ENCODE measurements at places on chromosomes 3 and 15.

DNA sequence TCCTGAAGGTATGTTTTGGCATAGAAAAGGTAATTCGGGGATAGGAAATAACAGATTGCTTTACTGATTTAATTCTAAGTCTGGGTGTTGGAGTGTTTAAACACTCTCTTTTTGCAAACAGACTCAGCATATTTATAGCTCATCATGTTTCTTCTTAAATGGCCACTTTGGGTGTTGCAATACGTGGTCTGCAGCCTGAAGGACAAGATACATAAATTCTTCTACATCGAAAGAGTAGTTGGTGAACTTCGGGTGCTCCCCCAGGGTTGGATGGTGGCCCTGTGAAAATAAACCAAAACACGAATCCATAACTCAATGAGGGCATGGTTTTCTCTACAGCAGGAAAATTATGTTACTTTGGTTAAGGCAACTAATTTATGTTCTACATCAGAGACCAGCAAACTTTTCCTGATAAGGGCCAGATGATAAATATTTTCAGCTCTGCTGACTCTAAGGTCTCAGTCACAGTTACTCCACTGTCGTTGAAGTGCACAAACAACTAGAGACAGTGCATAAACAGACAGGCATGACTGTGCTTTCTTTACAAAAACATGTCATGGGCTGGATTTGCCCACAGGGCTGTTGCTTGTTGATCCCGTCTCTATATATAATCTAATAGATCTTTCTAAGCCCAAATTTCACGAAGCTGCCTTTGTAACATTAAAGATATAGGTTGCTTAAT is 35.9 kb downstream of the EOGT start:
- no peaks in the 10 kb centered on the region for H3K4me1 ChIP-seq
- H3K4me3 ChIP-seq = no peak overlapping the region
- no peak overlapping the region for H3K27ac ChIP-seq
- H3K27me3 ChIP-seq = no peaks in the 10 kb centered on the region
- H3K36me3 ChIP-seq = peaks cover 42% of the 10 kb centered on the region

GRCh38 chr15:101534376-101534970 is 45.0 kb upstream of the PCSK6 start:
- no peak for DNase-seq
- H3K4me3 ChIP-seq = no peak overlapping the region

DNA sequence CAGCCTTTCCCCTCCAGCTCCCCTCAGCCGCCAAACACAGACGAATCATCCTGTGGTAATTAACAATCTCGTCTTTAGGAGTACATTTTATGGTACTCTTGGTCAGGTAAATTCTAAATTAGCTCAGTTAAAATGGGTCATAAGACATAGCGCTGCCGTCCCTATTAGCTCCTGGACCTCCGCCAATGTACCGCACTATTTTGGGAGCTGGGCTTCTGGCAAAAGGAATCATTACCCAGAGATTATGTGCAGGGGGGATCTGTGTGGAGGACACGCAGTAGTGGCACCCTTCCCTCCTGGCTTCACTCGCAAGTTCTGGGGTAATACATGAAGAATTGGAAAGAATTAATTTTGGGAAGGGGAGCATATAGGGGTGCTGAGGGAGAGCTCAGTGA is 68.6 kb upstream of the ONECUT1 start:
- no peaks in the 10 kb centered on the region for H3K4me1 ChIP-seq
- no peaks in the 10 kb centered on the region for H3K27me3 ChIP-seq
- no peak overlapping the region for H3K4me3 ChIP-seq
- no peak overlapping the region for H3K27ac ChIP-seq
- no peaks in the 10 kb centered on the region for H3K36me3 ChIP-seq

- DNase-seq = no peak
- peaks cover 33% of the 10 kb centered on the region for H3K27me3 ChIP-seq
- no peaks in the 10 kb centered on the region for H3K36me3 ChIP-seq
- H3K4me1 ChIP-seq = peaks cover 5% of the 10 kb centered on the region
Measured at GRCh38 chr15:73684581-73685455, 635 bp downstream of the CD276 start.

GRCh38 chr3:150920236-150920635 is 15.0 kb upstream of the MINDY4B start:
- H3K27ac ChIP-seq = no peak overlapping the region
- H3K4me3 ChIP-seq = no peak overlapping the region
- no peaks in the 10 kb centered on the region for H3K27me3 ChIP-seq
- DNase-seq = no peak
- H3K36me3 ChIP-seq = no peaks in the 10 kb centered on the region

GRCh38 chr3:137642831-137643230 is 121.3 kb upstream of the SOX14 start:
- no peak for DNase-seq
- no peak overlapping the region for H3K4me3 ChIP-seq
- H3K27ac ChIP-seq = no peak overlapping the region
- no peaks in the 10 kb centered on the region for H3K27me3 ChIP-seq
- no peaks in the 10 kb centered on the region for H3K4me1 ChIP-seq
- H3K36me3 ChIP-seq = no peaks in the 10 kb centered on the region

GRCh38 chr15:23420806-23421575 is 26.1 kb downstream of the GOLGA6L2 start:
- no peak overlapping the region for H3K27ac ChIP-seq
- H3K36me3 ChIP-seq = no peaks in the 10 kb centered on the region
- DNase-seq = no peak
- peaks cover 29% of the 10 kb centered on the region for H3K27me3 ChIP-seq
- H3K4me1 ChIP-seq = peaks cover 5% of the 10 kb centered on the region

GRCh38 chr15:75033809-75034208 is 10.4 kb downstream of the PPCDC start:
- no peaks in the 10 kb centered on the region for H3K27me3 ChIP-seq
- DNase-seq = no peak
- no peak overlapping the region for H3K4me3 ChIP-seq

GRCh38 chr3:36681867-36682266 is 82.5 kb downstream of the DCLK3 start:
- no peaks in the 10 kb centered on the region for H3K27me3 ChIP-seq
- H3K4me3 ChIP-seq = no peak overlapping the region
- no peaks in the 10 kb centered on the region for H3K4me1 ChIP-seq
- DNase-seq = no peak

- no peak overlapping the region for H3K27ac ChIP-seq
- no peaks in the 10 kb centered on the region for H3K36me3 ChIP-seq
- H3K27me3 ChIP-seq = no peaks in the 10 kb centered on the region
- DNase-seq = no peak
- no peaks in the 10 kb centered on the region for H3K4me1 ChIP-seq
Measured at GRCh38 chr3:75395580-75396315, 268.4 kb upstream of the FRG2C start.

DNA sequence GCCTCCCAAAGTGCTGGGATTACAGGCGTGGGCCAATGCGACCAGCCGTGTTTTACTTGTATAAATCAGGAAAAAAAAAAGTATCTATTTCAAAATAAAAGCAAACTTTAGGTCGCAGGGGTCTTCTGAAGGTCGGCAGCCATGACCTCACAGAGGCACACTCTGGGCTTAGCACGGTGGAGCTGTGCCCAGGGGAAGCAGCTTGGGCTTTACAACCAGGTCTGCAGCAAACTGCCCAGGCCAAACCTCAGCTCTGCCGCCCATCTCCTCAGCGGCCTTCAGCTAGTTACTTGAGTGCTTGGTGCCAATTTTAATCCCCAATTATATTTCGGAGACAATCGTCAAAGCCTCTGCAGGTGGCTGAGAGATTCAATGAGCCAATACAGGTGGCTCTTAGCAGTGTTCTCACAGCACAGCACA is 30.1 kb downstream of the ZDHHC19 start:
- H3K4me1 ChIP-seq = peaks cover 73% of the 10 kb centered on the region
- no peaks in the 10 kb centered on the region for H3K36me3 ChIP-seq
- no peaks in the 10 kb centered on the region for H3K27me3 ChIP-seq
- no peak overlapping the region for H3K4me3 ChIP-seq

GRCh38 chr3:48555231-48555948 is 1.2 kb downstream of the PFKFB4 start:
- DNase-seq = peak; percentile 76
- H3K27ac ChIP-seq = peak overlapping the region; percentile 69
- H3K27me3 ChIP-seq = no peaks in the 10 kb centered on the region

DNA sequence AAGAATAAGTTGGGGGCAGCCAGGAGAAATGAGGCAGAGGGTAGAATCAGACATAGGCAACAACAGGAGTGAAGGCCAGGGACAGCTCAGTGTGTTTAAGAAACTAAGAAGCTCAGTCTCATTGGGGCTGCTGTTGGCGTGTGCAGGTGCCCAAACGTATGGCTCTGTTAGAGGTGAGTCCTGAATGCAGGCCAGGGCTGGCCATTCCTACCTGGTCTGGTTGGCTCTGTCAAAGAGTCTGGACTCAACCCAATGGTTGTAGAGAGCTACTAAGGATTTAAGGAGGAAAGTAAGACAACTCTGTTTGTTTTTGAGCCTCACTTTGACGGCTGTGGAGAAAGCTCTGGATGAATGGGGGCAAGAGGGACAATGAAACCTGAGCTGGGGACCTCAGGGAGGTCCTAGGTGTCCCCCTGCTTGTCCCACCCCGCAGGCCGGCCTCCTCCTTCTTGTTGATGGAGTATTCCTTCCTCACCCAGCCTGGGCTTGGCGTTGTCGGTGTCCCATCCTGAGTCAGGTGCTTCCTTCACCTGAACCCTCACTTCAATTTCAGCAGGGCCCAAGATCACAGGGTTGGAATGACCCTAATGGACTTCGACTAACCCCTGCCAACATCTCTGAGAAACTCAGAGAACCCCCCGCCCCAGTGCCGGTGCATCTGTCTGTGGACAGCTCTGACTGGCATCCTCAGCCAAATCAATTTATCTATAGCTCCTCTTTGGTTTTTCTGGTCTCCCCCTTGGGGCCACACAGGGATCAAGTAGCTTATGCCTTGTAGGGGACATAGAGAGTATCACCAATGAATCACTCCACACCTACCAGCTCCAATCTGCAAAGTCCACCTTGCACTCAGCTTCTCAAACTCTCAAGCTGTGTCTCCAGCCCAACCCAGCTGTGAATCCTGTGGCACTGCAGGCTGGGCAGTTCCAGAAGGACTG is 8.3 kb downstream of the ITGA11 start:
- no peaks in the 10 kb centered on the region for H3K36me3 ChIP-seq
- H3K27me3 ChIP-seq = peaks cover 4% of the 10 kb centered on the region
- H3K27ac ChIP-seq = no peak overlapping the region
- H3K4me1 ChIP-seq = no peaks in the 10 kb centered on the region
- H3K4me3 ChIP-seq = no peak overlapping the region

- no peak overlapping the region for H3K4me3 ChIP-seq
- H3K36me3 ChIP-seq = peaks cover 36% of the 10 kb centered on the region
- H3K27ac ChIP-seq = no peak overlapping the region
- H3K27me3 ChIP-seq = no peaks in the 10 kb centered on the region
- no peaks in the 10 kb centered on the region for H3K4me1 ChIP-seq
- no peak for DNase-seq
Measured at GRCh38 chr3:197686899-197687298, 49.8 kb downstream of the RUBCN start.

DNA sequence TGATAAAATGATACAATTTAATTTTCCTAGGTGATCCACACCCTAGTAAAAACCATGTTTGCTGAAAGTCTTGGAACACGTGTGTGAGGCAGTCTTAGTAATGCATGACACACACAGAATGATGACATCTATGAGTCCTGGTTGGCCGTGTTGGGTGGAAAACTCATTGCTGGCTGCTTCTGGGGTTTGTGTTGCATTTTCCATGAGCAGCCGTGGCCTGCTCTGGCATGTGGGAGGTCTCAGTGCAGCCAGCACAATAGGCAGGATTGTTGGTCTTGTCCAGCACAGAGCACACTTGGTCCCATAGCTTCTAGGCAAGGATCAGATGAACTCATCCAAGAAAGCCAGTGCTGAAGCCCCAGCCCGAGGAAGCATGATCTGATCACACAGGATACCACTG is 172.8 kb upstream of the UBE3A start:
- no peaks in the 10 kb centered on the region for H3K4me1 ChIP-seq
- H3K4me3 ChIP-seq = no peak overlapping the region
- no peak for DNase-seq
- peaks cover 9% of the 10 kb centered on the region for H3K27me3 ChIP-seq

GRCh38 chr3:193377591-193377990 is 962 bp downstream of the ATP13A5 start:
- H3K4me1 ChIP-seq = no peaks in the 10 kb centered on the region
- H3K36me3 ChIP-seq = no peaks in the 10 kb centered on the region
- H3K4me3 ChIP-seq = no peak overlapping the region
- no peak overlapping the region for H3K27ac ChIP-seq
- H3K27me3 ChIP-seq = no peaks in the 10 kb centered on the region

GRCh38 chr3:126109880-126110235 is 25.9 kb upstream of the SLC41A3 start:
- H3K36me3 ChIP-seq = no peaks in the 10 kb centered on the region
- DNase-seq = no peak
- no peaks in the 10 kb centered on the region for H3K4me1 ChIP-seq
- H3K27ac ChIP-seq = no peak overlapping the region
- peaks cover 70% of the 10 kb centered on the region for H3K27me3 ChIP-seq

- peaks cover 5% of the 10 kb centered on the region for H3K4me1 ChIP-seq
- no peak overlapping the region for H3K27ac ChIP-seq
- DNase-seq = no peak
- no peak overlapping the region for H3K4me3 ChIP-seq
- no peaks in the 10 kb centered on the region for H3K36me3 ChIP-seq
Measured at GRCh38 chr3:184380627-184381260, 890 bp downstream of the CHRD start.

DNA sequence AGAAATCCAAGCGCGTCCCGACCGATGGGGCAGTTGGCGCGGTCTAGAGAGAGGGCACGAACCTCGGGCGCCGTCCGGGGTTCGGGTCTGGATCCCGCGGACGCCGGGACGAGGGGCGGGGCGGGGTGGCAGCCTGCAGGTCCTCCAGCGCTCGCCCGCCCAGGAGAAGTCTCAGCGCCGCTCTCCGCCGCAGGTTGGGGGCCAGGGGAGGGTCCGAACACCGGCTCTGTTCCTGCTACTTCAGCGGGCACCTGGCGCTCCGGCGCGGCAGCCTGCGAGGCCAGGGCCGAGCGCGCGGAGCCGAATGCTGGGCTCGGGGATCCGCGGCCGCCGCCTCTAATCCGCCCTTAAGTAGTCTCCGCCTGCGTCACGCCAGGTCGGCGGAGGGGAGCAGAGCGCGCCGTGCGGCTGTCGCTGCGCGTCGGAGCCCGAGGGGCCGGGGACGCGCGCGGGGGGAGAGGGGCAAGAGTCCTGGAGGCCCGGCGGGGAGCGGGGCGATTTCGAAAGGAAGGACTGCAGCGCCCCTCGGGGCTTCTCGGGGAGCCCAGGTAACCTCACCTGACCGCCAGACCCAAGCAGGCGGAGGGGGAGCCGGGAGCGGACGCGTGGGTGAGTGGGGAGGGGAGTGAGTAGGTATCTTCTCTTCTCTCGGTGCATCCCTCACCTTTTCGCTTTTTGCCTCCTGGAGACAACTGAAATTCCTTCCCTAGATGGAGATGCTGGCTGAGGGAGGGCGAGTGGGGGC is at the start of gene GJD2:
GJD2 (minus strand) TSS at position 325 of the 745 bp plus-strand sequence. CDS start 510 bp downstream, outside the sequence.
- peak within 1 kb of the TSS; percentile 25 for H3K4me3 ChIP-seq
- H3K27ac ChIP-seq = no peak within 1 kb of the TSS
- no peaks in the 10 kb centered on the region for H3K4me1 ChIP-seq
- DNase-seq = peak; percentile 6
- H3K27me3 ChIP-seq = peaks cover 26% of the 10 kb centered on the region
- H3K36me3 ChIP-seq = no peaks in the 10 kb centered on the region

All from K562 (cell line).